Lower leg skin (tissue), 4 donors: ENCODE measurements at places on chromosomes 2 and 18. TPM values are rescaled to one million over a fixed set of nuclear protein-coding genes. Genes with fewer than 3 reads are reported as not detected.

DNA sequence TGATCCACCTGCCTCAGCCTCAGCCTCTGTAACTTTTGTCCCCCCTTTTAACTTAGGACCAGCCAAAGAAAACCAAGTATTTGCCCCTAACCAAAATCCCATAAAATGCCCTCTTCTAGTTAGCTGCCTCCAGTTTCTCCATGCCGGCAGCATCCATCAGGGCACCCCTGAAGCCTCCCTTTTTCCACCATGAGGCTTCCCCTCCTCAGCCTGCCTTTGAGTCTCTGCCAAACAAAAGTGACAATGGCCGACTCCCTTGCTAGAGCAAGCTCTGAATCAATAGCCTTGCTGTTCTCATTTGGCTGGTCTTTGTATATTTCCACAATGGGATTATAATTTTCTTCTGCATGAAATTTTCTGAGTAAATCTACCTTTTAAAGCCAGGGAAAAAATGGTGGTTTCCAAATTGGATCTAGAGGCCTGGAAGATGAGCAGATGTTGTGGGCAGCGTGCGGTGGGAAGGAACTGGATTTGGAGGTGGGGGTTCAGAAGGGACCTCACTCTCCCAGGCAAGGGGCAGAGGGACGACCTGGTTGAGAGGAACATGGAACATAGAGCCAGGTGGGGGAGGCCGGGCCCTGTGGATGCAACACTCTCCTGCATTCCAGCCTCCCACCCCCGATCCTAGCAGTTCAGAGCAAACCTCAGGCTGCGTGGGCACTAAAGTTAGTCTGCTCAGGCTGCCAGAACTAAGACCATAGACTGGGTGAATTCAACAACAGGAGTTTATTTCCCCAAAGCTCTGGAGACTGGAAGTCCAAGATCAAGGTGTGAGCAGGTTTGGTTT lies 80.6 kb downstream of the HS6ST1 start:
- DNase-seq = no peak

GRCh38 chr18:11981543-11982366 lies 448 bp downstream of the IMPA2 start:
- peak; percentile 48 for DNase-seq

GRCh38 chr2:8528863-8529262 lies 153.0 kb upstream of the ID2 start:
- no peak for DNase-seq

DNA sequence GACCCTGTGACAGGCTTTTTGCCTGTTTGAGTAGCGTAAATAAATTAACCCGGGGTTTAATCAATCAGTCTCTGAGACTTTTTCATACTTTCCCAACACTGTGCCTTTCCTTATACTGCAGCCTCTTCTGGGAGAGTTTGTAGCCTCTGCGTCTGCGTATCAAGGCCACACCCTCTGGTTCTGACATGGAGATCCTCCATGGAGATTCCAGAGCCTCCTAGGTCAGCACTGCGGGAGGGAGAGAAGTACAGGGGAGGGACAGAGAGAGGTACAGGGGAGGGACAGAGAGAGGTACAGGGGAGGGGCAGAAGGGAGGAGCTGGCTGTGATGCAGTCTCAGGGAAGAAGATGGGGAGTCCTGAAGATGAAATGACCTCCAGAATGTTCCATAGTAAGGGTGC lies 166.0 kb downstream of the ARL4C start:
- peak; percentile 23 for DNase-seq

- no peak for DNase-seq
Observed at GRCh38 chr2:101430156-101430555, 42.9 kb upstream of the CREG2 start.

DNA sequence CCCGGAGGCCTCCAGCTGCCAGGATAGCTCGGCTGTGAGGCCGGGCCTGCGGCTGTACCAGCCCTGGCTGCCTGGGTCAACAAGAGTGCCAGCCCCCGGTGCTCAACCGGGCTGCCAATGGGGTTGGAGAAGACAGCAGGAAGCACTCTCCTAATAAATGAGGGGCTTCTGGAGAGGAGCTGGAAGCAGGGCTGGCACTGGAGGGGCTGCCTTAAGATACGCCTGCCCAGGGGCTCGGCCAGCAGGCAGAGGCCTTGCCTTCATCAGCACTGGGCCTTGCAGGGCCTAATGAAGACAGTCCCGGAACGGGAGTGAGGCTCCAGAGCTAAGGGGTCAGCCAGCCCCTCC lies 73.6 kb downstream of the TEX51 start:
- DNase-seq = no peak

Gene FNDC4
- total RNA-seq = 6.8 TPM

Gene GLB1L
- 3.2 TPM for total RNA-seq

Gene LYPD1
- not detected for total RNA-seq
